Large intestine (tissue), 12 donors: ENCODE measurements at places on chromosomes 2 and 18. TPM values are rescaled to one million over a fixed set of nuclear protein-coding genes. Genes with fewer than 3 reads are reported as not detected.

The KLHL14 gene
- polyA plus RNA-seq, result 0.39 TPM

The KCNK3 gene
- polyA plus RNA-seq, result 3.3 TPM

The KLHL41 gene
- 5.1 TPM for polyA plus RNA-seq

GRCh38 chr18:69494841-69495240, 94.2 kb downstream of the DOK6 start:
- H3K4me3 ChIP-seq, result no peak overlapping the region
- H3K36me3 ChIP-seq, result no peaks in the 10 kb centered on the region
- H3K27ac ChIP-seq, result no peak overlapping the region
- H3K4me1 ChIP-seq, result no peaks in the 10 kb centered on the region

- H3K36me3 ChIP-seq, result peaks cover 14% of the 10 kb centered on the region
- DNase-seq, result peak; percentile 11
- H3K27me3 ChIP-seq, result no peaks in the 10 kb centered on the region
- H3K27ac ChIP-seq, result peak overlapping the region; percentile 100
Observed at GRCh38 chr2:159712929-159713420, 669 bp downstream of the MARCHF7 start.

- no peaks in the 10 kb centered on the region for H3K27me3 ChIP-seq
- no peak overlapping the region for H3K4me3 ChIP-seq
- no peak overlapping the region for H3K27ac ChIP-seq
- H3K4me1 ChIP-seq, result no peaks in the 10 kb centered on the region
Observed at GRCh38 chr18:37869051-37869450, 303.5 kb upstream of the CELF4 start.

DNA sequence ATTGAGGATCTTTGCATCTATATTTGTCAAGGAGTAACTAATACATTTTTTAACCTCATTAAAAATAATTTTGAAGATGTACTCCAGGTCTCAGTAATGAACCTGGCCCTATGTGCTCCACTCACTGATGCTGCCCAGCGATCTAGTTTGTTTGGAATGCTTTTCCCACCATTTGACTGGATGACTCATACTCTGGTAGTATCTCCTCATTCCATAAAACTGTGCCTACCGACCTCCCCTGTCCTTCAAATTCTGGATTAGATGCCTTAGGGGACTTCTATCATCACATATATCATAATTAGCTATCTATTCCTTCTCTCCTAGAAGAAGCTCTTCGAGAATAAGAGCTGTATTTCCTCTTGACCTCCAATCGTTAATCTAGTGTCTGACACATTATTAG, 83.8 kb downstream of the FAM117B start:
- no peak overlapping the region for H3K4me3 ChIP-seq
- H3K4me1 ChIP-seq, result no peaks in the 10 kb centered on the region
- H3K27me3 ChIP-seq, result no peaks in the 10 kb centered on the region
- DNase-seq, result no peak
- H3K27ac ChIP-seq, result no peak overlapping the region

DNA sequence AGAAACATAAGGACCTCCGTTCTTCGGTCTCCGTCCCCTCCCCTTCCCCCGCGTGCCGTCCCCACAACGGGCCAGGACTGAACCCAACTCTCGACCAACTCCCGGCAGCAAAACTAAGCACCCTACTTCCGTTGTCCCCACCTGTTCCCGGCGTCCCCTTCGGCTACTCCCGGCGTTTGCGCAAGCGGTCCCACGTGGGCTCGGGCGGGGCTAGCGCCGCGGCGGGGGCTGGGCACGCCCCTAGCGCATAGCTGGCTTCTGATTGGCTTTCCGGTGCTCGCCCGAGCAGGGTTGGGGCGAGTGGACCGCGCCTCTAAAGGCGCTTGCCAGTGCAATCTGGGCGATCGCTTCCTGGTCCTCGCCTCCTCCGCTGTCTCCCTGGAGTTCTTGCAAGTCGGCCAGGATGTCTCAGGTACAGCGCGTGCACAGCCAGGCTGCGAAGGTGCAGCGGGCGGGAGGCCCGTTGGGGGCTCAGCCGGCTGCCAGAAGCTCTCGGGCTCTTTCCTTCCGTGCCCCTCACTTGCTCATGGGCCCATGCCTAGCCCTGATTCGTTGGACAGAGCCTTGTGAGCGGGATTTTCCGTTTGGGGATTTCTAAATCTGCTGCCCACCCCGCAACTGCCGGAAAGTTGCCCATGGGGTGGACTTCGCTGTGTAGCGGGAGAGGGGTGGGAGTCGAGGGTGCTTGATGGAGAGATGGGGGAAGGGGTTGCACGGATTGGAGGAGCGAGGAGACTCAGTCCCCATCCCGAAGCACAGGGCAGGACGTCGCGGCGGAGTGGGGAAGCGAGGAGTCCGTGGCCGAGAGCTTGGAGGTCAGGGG, at the start of the genes C2orf76 and DBI:
Gene C2orf76 (minus strand): TSS at position 186 of the 823 bp plus-strand sequence. CDS start 26,875 bp downstream, outside the sequence.
Gene DBI (plus strand): TSS at position 329 of the 823 bp plus-strand sequence. CDS start 75 bp downstream, at position 404.
- H3K36me3 ChIP-seq, result peaks cover 35% of the 10 kb centered on the region
- no peaks in the 10 kb centered on the region for H3K27me3 ChIP-seq
- peak within 1 kb of the TSS; percentile 85 for H3K27ac ChIP-seq
- peaks cover 15% of the 10 kb centered on the region for H3K4me1 ChIP-seq

DNA sequence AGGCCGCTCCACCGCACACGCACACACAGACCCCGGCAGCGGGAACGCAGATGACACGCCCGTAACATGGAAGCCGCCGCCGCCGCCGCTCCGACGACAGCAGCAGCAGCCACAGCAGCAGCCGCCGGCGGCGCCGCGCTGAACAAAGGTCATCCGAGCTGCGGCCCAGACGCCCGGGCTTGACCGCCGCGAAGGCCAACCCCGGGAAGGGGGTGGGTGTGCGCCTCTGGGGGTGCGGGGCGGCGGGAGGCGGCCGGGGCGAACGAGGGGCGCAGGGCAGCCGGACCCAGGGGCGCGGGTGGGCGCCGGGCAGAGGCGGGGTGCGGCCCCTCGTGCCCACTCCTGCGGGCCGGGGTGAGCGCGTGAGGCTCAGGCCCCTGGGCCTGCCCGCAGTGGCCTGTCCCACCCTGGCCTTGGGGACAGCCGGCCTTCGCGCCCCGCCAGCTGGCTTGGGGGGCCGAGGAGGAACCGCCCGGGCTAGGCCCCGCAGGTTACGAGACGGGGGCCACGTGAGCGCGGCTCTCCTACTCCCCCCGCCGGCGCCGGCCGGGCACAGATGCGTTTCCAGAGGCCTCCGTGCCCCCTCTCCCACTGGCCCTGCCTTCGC, 1.0 kb upstream of the ZNF532 start:
- H3K4me3 ChIP-seq, result no peak overlapping the region
- H3K27ac ChIP-seq, result peak overlapping the region; percentile 76
- peak; percentile 75 for DNase-seq
- peaks cover 20% of the 10 kb centered on the region for H3K36me3 ChIP-seq

DNA sequence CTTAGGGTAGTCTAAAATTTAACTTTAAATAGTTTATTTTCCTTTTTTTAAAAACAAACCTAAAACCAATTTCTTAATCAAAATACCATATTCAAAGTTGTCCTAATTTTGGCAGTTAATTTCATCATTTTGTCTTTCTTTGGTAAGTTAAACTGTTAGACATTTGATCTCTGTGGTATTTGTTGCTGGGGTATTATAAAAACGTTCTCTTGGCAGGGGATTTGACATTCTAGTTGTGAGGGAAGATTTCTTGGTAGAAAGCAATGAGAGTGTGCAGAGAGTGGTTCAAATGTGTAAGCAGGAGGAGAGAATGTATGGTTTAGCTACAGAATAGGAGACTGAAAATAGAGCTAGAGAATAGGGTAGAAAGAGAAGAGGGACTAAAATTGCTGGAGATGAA, 14.6 kb downstream of the GULP1 start:
- no peaks in the 10 kb centered on the region for H3K27me3 ChIP-seq
- no peak for DNase-seq
- H3K4me3 ChIP-seq, result no peak overlapping the region
- no peaks in the 10 kb centered on the region for H3K4me1 ChIP-seq
- no peak overlapping the region for H3K27ac ChIP-seq

- H3K4me1 ChIP-seq, result peaks cover 15% of the 10 kb centered on the region
- H3K27me3 ChIP-seq, result no peaks in the 10 kb centered on the region
- H3K36me3 ChIP-seq, result no peaks in the 10 kb centered on the region
- H3K4me3 ChIP-seq, result no peak overlapping the region
- H3K27ac ChIP-seq, result no peak overlapping the region
Observed at GRCh38 chr2:201807452-201807999, 1.2 kb downstream of the CDK15 start.

GRCh38 chr2:145655165-145655765, 1135.3 kb upstream of the ZEB2 start:
- no peaks in the 10 kb centered on the region for H3K27me3 ChIP-seq
- no peak overlapping the region for H3K4me3 ChIP-seq
- H3K36me3 ChIP-seq, result no peaks in the 10 kb centered on the region
- H3K27ac ChIP-seq, result no peak overlapping the region
- H3K4me1 ChIP-seq, result no peaks in the 10 kb centered on the region

- H3K4me1 ChIP-seq, result no peaks in the 10 kb centered on the region
- DNase-seq, result no peak
- H3K27ac ChIP-seq, result no peak overlapping the region
- no peaks in the 10 kb centered on the region for H3K27me3 ChIP-seq
- H3K36me3 ChIP-seq, result peaks cover 2% of the 10 kb centered on the region
- H3K4me3 ChIP-seq, result no peak overlapping the region
Observed at GRCh38 chr2:119782308-119783027, 22.7 kb downstream of the PTPN4 start.

- no peaks in the 10 kb centered on the region for H3K4me1 ChIP-seq
- H3K27ac ChIP-seq, result no peak overlapping the region
- H3K27me3 ChIP-seq, result no peaks in the 10 kb centered on the region
- no peak for DNase-seq
- no peak overlapping the region for H3K4me3 ChIP-seq
Observed at GRCh38 chr18:22504251-22505030, 86.7 kb upstream of the CTAGE1 start.
